ENCODE measurements at places on chromosomes 12 and 14.

- peak; percentile 41 for DNase-seq
These were observed 40.5 kb downstream of the GALC start for GRCh38 chr14:87952307-87953094.

DNA sequence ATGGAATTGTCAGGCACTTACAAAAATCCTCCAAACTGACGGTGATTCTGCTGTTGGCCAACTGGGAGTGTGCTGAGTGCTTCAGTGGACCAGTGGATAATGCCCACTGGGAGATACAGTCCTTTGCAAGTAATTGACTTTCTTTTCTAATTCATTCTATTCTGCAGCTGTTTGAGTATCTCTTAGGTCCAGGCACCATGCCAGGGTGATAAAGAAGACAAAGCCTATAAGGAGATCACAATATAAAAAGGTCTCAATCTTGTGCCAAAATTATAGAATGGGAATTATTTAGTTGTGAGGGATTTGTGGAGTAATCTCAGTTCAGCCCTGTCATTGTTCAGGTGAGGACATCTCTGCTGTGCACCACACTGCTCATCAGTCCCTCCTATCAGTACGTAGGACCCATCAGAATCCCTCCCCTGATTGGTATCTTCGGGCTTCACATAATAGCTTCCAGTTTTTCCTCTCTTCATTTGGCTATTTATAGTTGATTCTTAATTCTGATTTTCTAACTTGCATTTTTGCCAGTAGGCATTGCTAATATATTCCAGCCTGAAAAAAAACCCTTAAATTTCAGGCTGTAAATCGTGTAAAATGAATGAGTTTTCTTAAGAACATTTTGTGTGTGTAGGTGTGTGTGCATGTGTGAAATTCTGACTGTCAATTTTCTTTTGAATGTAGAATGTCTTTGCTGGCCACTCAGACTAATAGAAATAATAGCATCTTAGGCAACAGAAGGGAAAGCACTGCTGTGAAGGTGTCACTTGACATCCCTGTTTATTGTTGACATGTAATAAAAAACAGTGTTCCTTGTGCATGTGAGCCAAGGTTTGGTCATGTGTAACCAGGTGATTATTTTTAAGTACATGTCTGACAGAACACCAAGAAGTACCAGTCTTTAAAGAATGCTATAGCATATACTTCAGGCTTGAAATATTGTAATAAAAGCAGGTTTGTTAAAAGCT is 457.6 kb upstream of the RGS6 start:
- DNase-seq, result no peak

GRCh38 chr12:40647651-40648050 is 44.6 kb upstream of the CNTN1 start:
- no peak for DNase-seq

- DNase-seq, result no peak
These were observed 80.3 kb downstream of the WDR20 start for GRCh38 chr14:102220031-102220430.

- DNase-seq, result no peak
These were observed 155.1 kb downstream of the CEP83 start for GRCh38 chr12:94304566-94305061.

DNA sequence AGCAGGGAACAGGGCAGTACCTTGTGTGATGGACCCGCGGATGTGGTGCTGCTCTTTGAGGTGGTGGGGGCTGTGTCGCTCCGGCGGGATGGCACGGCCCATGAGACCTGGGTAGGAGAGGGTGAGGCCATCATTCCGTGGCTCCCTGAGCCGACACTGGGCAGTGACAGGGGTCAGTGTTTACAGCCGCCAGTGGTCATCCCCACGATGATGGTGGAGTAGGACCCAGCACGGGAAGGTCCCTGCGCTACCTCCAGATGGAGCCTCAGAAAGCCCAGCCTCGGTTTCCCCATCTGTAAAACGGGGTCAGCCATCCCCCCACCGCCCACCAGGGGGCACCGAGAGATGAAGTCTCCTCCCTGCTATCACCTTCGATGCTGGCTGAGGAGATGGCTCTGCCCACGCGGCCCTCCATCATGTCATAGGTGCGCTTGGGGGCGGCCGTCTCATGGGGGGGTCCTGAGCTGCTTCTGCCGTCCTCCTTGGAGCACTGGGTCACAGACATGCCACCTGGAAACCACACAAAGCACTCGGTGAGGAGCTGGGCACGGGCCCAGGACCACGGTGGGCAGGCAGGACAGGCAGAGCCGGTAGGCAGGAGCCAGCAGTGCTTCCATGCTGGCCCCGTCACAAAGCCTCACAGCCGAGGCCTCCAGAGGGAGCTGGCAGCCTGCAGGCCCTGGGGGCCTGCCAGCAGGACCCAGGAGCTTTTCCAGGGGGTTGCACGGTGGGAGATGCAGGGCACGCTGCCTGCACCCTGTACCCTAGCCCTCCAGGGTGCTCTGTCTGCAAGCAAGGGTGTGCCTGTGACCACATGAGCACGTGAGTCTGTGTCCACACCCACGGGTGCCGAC is 53.1 kb downstream of the RFLNA start:
- DNase-seq, result peak; percentile 5

- DNase-seq, result no peak
These were observed 39.3 kb upstream of the DDX11 start for GRCh38 chr12:31034372-31034771.

DNA sequence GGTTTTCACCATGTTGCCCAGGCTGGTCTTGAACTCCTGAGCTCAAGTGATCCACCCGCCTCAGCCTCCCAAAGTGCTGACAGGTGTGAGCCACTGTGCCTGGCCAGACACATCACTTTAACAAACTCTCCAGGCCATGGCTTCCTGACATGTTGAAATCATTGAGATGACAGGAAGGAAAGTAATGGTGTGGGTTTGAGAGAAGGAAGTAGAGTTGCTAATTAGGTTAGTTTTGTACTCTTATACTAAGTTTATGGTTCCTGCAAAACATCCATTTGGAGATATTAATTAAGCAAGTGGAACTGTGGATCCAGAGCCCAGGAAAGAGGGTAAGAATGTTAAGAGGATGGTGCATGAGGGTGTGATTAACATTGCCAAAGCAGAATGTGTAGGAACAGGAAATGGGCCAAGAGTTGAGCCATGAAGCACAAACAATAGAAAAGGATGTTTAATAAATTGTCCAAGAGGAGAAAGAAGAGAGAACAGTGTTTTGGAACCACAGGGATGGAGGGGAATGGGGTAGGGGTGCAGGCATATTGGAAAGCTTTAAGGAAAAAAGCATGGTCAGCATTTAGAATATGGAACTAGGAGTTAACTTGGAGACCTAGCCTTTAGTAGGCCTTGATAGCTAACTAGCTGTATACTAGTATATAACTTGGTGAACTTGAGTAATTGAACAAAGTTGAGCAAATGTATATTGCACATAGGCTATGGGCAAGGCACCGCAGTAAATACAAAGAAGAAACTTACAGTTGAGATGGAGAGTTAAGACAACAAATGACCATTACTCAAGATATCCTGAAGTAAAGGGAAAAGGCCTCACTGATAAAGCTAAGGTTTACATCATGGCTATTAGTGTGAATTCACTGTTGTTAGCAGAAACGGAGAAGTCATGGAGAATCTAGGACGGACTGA is 91.3 kb upstream of the DNM1L start:
- no peak for DNase-seq

DNA sequence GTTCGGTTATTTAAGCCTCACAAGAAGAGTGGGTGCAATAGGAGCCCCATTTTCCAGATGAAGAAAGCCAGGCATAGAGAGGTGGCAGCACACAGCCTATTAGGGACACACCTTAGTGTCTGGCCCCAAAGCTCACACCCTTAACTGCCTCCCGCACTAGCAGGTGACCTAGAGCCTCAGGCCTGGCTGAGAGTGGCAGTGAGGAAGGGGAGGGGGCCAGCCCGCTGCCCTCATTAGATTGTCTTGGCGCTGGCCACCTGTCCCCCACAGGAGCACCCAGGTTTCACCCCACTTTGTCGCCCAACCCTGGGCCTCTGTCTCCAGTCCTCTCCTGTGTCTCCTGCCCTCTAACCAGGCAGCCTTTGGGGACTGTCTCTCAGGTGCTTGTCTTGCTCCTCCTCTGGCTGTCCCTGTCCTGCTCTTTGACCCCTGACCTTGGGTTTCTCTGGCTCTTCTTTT is 18.5 kb upstream of the PGF start:
- no peak for DNase-seq

DNA sequence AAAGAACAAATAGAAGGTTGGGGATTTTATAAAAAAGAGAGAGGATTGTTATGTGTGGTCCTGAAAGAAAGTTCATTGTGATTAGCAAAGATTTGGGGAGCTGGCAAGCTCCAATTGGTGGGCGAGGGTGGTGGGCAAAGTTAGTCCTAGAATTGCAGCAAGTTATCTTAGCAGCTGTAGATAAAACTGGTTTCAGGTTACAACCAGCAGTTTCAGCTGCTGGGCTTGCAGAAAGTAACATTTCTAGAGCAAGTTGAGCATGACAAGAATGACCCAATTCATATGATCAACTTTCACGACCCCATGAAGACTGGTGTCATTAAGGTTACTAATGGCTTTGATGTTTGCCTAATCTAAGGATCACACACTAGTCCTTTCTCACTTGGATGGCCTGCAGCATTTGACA is 177.9 kb upstream of the NUDT4 start:
- DNase-seq, result no peak

GRCh38 chr12:57341275-57341990 is 89.4 kb downstream of the R3HDM2 start:
- DNase-seq, result no peak

GRCh38 chr12:115823635-115824034 is 453.9 kb downstream of the MED13L start:
- DNase-seq, result no peak

DNA sequence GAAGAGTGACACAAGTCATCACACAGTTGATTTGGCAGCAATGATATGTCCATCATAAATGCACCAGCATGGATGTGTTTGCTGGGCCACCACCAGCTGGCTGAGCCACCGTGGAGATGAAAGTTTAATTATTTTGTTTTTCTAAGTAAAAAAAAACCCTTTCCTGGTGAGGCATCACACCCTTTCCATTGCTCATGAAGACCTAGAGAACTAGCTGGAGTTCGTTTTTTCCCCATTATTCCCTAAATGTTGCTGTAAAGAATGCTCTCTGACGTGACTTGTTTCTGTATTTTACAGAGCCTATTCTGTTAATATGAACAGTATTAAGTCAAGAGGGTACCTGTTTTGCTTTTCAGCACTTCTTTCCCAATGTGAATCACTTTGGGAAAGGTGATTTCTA is 257.9 kb downstream of the MSRB3 start:
- no peak for DNase-seq

DNA sequence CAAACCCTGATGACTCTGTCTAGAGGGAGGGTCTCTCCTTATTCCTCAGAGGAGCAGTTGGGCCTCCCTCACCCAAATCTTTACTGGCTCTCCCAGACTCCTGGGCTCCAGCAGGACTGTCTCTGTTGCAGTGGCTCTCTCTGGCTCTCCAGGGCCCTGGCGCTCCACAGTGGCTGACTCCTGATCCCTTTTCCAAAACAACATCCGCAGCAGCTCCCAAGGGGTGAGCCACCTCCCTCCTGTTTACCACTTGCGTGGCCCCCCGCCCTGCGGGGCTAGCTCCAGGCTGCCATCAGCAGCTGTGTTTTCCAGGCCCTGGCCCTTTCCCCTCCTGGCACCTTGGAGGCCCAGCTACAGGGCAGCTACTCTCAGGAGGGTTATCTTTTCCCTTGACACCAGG is 123.5 kb downstream of the CALM1 start:
- no peak for DNase-seq

GRCh38 chr14:105211086-105211757 is 30.1 kb upstream of the NUDT14 start:
- no peak for DNase-seq

DNA sequence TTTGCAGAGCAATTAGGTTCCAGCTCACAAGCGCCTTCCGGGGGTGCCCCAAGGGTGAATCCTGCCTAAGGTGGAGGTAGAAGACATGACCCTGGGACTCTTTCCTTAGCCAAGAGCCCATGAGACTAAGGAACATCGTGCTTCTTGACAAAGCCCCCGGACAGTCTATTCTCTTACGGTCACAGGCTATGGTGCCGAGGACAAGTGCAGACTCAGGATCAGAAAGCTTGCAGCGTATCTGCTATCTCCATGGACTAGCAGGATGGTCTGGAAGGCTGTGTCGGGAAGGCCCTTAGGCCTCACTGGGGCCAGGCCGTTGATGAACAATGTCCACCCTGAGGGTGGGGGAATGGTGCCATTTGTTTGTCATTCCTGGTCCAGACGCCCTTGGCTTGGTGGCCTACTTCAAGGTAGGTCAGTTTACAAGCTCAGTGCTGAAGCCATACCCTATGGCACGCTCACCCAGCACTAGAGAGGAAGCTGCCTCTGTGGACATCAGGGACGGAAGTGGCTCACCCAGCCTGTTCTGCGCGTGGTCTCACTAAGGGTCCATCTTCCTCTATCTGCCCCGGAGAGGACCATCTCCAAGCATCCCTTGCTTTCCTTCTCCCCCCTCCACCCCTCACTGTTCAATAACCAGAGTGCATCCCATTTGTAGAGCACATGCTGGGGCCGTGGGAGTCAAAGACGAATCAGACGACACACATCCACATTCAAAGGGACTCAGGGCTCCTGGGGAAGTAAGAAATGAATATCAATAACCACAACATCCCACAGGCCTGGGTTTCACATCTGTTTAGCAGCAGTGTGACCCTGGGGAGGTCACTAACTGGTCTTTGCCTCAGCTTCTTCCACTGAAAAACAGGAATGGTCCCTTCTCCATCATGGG is 45.0 kb upstream of the IQSEC3 start:
- no peak for DNase-seq

DNA sequence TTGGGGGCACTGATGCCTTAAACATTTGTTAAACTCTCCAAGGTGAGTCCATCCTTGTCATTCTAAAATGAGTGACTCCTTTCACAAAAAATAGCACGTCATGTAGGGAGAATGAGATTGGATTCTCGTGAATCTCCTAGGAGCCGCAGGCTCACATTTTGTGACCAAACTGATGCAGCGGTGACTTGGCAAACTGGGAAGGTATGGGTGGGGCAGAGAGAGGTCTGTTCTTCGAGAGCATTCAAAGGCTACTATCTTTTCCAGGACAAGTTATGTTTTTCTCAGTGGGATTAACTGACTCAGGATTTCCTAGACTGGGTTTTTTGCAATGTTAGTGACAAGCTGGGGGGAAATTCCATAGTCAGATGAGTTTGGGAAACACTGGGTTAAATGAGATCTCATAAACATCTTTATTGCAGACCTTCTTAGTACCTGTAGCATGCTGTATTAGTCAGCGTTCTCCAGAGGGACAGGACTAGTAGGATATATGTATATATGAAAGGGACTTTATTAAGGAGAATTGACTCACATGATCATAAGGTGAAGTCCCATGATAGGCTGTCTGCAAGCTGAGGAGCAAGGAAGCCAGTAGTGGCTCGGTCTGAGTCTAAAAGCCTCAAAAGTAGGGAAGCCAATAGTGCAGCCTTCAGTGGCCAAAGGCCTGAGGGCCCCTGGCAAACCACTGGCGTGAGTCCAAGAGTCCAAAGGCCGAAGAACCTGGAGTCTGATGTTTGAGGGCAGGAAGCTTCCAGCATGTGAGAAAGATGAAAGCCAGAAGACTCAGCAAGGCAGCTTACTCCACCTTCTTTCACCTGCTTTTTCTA is 61.0 kb downstream of the FOXN4 start:
- no peak for DNase-seq

- no peak for DNase-seq
These were observed 7.6 kb upstream of the SERPINA1 start for GRCh38 chr14:94395888-94396574.
